ENCODE measurements at places on chromosomes 12 and 14.

GRCh38 chr12:121970581-121971300 is 50.9 kb upstream of the BCL7A start:
- DNase-seq = no peak

DNA sequence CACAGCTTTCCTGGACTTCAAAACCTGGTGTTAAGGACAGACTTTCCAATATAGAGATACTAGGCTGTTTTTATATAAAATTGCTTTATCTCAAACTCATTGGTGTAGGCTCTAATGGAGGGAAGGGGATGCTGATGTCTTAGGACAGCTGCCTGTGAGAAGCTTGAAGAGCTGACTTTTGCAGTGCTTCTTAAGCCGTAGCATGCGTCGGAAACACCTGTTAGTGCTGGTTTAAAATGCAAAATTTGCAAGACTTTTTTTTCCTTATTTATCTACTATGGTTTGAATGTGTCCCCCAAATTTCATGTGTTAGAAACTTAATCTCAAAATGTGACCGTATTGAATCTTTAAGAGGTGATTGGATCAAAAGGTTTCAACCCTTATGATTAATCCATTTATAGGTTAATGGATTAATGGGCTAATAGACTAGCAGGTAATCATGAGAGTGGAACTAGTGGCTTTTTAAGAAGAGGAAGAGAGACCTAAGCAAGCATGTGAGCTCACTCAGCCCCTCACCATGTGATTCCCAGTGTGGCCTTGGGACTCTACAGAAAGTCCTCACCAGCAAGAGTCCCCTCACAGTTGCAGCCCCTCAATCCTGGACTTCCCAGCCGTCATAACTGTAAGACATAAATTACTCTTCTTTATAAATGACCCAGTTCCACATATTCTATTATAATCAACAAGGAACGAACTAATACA is 60.9 kb upstream of the FUT8 start:
- no peak for DNase-seq

- no peak for DNase-seq
These were observed 2.3 kb downstream of the DGLUCY start for GRCh38 chr14:91115986-91116770.

DNA sequence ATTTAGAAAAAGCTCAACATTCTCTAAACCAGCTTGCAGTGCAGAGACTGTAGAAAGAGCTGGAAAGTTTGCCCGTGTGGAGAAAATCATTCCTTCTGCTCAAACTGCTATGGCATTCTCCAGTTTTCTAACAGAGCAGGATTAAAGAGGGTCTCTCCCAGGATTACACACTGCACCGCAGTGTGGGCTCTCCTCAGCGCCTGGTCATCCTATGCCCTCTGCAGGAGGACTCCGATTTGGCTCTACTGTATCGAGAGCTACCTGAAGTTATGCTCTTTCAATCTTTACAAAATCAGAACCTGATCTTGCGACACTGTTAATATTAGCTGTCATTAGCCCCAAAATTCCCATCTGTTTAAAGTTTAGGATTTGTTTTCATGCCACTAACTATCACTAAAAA is 33.0 kb downstream of the BHLHE41 start:
- DNase-seq = no peak

- DNase-seq = no peak
These were observed 283.1 kb downstream of the MDGA2 start for GRCh38 chr14:47392326-47392725.

DNA sequence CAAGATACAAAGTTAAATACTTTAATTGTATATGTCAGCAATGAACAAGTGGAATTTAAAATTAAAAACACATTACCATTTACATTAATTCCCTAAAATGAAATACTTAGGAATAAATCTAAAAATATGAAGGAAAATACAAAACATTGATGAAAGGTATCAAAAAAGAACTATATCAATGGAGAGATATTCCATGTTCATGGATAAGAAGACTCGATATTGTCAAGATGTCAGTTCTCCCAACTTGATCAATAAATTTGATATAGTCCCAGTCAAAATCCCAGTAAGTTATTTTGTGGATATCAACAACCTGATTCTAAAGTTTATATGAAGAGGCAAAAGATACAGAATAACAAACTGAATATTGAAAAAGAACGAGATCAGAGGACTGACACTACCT is 33.5 kb downstream of the GPR68 start:
- DNase-seq = no peak

DNA sequence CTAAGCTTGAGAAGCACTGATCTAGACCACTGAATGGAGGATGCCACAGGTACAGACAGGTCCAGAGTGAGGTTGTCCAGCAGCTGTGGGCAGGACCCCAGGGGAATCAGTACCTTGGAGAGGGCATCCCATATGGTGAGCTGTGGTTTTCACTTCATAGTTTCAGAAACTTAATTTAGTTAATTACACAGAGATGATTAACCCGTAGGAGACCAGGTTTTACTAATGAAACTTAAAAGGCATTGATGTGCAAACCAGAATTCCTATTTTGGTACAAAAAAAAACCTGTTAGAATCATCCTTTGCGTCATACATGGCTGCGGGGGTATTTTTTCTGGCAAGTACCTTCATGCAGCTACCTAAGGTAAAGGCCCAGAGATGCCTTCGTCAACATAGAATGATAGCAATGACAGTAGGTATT is 159.3 kb downstream of the DACT1 start:
- peak; percentile 40 for DNase-seq

- DNase-seq = no peak
These were observed 23.5 kb downstream of the CMKLR1 start for GRCh38 chr12:108315486-108316105.

DNA sequence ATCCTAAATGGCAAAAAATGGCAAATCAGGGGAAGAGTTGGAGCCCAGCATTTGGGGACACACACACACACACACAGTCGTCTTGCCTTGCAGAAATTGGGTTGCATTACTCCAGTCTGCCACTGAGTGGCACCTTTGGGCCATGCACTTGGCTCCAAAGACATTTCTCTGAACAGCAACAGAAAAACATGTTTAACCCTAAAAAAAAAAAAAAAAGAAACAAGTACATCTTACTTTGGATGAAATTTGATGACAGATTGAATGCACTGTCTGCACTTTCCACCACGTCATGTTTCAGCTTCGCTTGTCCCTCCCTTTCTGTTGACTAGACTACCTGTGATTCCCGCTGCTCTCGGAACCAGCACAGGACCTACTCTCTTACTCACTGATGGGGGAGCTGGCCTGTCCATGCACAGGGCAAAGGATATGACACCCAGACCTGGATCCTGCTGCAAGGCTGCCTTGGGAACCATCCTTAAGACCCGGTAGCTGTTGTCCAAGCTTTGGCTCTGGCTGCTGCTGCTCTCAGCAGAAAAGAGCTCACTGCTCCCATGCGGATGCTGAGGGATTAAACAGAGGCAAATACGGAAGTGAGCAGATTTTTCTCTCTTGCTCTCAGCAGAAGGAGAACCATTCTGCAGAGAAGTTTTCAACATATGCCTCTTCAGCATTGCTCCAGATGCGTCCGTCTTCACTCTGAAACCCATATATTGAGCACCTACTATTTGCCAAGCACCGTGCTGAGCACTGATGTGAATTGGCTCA is 376.8 kb downstream of the DPF3 start:
- DNase-seq = peak; percentile 56

Measured in kidney glomerular epithelial cell (primary cell).